ENCODE measurements at places on chromosomes 7 and 10.

GRCh38 chr7:29106669-29106988 is 39.7 kb downstream of the CPVL start:
- no peak for DNase-seq

GRCh38 chr7:151087245-151088018 is 1.2 kb downstream of the AGAP3 start:
- peak; percentile 48 for DNase-seq

- DNase-seq: no peak
Measured at GRCh38 chr10:3568983-3569382, 216.0 kb downstream of the KLF6 start.

- DNase-seq: no peak
Measured at GRCh38 chr7:33185786-33186185, 56.4 kb downstream of the BBS9 start.

DNA sequence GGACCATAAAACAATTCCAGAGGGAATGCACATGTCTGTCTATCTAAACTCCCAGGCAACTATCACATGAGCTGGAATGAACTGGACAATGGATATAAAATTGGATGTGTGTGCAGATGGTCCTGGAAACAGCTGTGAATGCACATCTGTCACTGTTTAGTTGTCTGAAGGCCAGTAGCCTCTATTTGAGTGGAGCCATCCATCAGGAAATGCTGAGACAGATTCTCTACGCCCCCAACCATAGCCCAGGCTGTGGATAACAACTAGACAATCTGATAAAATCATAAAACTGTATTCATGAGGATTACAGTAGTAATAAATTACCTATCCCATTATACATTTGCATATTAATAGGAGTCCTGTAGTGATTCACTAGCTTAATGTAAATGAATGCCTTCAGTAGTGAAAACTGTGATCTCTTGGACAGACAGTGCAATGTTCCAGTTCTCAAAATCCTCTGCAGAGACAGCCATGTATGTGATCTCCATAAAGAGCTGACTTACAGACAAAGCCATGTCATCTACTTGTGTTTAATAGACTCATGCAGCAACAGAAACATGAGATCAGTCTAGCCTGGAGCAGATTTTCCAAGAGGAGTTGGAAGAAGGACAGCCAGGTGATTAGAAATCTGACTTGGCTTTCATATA is 907.6 kb downstream of the KCNMA1 start:
- no peak for DNase-seq

DNA sequence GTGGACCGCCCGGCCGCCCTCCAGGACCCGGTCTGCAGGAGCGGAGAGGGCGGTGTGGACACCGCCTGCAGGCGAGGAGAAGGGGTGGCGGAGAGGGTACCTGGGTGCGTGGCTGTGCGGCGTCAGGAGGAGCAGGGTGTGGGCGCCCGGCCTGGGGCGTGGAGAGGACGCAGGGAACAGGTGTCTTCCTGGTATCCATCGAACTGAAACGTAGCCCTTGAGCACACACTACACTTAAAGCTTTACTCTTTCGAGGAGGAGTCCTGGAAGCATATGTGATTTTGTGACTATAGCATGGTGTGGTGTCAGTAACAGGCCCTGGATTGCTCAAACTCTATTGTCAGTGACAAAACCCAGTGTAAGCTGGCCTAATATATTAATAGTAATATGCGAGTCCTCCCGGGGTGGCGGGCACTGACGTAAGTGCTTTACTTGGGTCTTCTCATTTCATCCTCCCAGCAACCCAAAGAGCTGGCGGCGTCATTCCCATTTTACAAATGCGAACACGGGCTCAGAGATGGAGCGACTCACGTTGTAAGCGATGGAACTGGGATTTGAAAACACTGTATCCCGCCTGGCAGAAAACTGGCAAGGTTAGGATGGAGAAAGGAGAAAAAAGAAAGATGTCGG is 508 bp upstream of the TECPR1 start:
- DNase-seq: no peak

- no peak for DNase-seq
Measured at GRCh38 chr7:7427363-7427762, 108.3 kb downstream of the COL28A1 start.

- DNase-seq: no peak
Measured at GRCh38 chr10:63171255-63171855, 38.2 kb downstream of the NRBF2 start.
